Right atrium auricular region (tissue), 2 donors: ENCODE measurements at places on chromosomes 1 and 21. TPM values are rescaled to one million over a fixed set of nuclear protein-coding genes. Genes with fewer than 3 reads are reported as not detected.

The TRIM63 gene
- 118 TPM for total RNA-seq

The NUP210L gene
- total RNA-seq, result 0.28 TPM

The LRRC8C gene
- total RNA-seq, result 11.5 TPM

The KNCN gene
- not detected for total RNA-seq

The G0S2 gene
- 299 TPM for total RNA-seq

DNA sequence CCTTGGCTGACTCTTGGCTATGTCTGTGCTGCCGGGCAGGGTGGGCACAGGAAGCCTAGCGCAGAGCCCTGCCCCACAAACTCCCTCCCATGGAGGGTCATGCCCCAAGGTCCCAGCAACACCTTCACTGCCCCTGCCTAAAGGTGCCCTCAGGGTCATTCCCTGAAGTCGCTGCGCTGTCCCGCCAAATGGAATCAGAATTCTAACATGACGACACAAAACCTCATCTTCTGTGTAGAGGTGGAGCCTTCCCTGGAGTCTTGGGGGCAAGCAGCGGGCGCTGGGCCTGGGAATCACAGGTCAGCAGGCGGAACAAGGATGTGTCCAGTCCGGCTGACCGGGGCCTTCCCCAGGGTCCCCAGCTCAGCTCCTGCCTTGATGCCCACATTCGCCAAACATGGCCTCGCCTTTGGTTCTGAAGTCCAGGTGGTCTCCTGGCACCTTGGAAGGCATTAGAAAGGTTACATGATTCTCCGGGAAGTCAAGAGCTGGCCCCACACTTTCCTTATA lies 17.3 kb downstream of the TMEM201 start:
- no peak overlapping the region for H3K4me3 ChIP-seq
- DNase-seq, result no peak
- H3K36me3 ChIP-seq, result peaks cover 42% of the 10 kb centered on the region
- H3K27ac ChIP-seq, result peak overlapping the region; percentile 58
- H3K4me1 ChIP-seq, result peaks cover 7% of the 10 kb centered on the region

- H3K4me1 ChIP-seq, result no peaks in the 10 kb centered on the region
- H3K27ac ChIP-seq, result no peak overlapping the region
- H3K27me3 ChIP-seq, result no peaks in the 10 kb centered on the region
- H3K4me3 ChIP-seq, result no peak overlapping the region
Observed at GRCh38 chr1:77014073-77014788, 147.0 kb downstream of the ST6GALNAC5 start.

DNA sequence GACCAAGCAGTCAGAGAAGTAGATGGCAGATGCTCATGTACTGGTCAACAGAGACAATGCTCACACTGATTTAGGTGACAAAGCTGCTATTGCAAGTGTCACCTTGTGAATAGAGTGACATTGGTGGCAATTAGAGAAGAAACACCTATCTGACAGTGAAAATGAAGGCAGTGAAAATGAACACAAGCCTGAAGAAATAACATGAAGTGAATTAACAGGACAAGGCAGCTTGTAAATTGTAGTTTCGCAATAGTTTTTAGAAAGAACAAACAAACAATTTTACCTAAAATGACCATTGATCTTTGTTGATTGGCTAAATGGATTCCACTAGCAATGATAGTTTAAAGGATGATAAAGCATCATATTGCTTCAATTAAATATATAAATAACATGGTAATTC lies 1389.5 kb downstream of the PLA2G4A start:
- H3K36me3 ChIP-seq, result no peaks in the 10 kb centered on the region
- no peaks in the 10 kb centered on the region for H3K27me3 ChIP-seq
- no peak for DNase-seq
- no peak overlapping the region for H3K27ac ChIP-seq

- no peaks in the 10 kb centered on the region for H3K27me3 ChIP-seq
- no peaks in the 10 kb centered on the region for H3K36me3 ChIP-seq
- H3K27ac ChIP-seq, result no peak overlapping the region
- no peak for DNase-seq
- H3K4me3 ChIP-seq, result no peak overlapping the region
- no peaks in the 10 kb centered on the region for H3K4me1 ChIP-seq
Observed at GRCh38 chr21:18041012-18041411, 203.6 kb upstream of the CHODL start.

DNA sequence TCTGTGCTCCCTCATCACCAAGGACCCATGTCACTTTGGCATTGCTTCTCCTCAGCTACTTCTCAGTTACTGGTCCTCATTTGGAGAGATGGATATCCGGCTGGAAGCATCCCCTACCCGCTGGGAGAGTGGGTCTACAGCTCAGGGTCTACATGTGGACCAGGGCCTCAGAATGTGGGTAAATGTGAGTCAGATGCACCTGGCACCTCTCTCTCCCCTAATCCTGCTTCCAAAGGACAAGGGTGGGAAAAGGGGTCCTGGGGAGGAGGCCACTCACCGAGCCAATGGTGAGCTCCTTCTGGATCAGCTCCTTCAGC lies 908 bp downstream of the S100A6 start:
- no peaks in the 10 kb centered on the region for H3K27me3 ChIP-seq
- H3K4me3 ChIP-seq, result peak overlapping the region; percentile 67
- peaks cover 38% of the 10 kb centered on the region for H3K4me1 ChIP-seq
- H3K27ac ChIP-seq, result peak overlapping the region; percentile 97

GRCh38 chr1:38079019-38079418 lies 32.4 kb upstream of the POU3F1 start:
- H3K4me1 ChIP-seq, result no peaks in the 10 kb centered on the region
- H3K27ac ChIP-seq, result no peak overlapping the region
- no peaks in the 10 kb centered on the region for H3K36me3 ChIP-seq

- no peak overlapping the region for H3K27ac ChIP-seq
- H3K27me3 ChIP-seq, result no peaks in the 10 kb centered on the region
- no peaks in the 10 kb centered on the region for H3K36me3 ChIP-seq
- H3K4me3 ChIP-seq, result no peak overlapping the region
- H3K4me1 ChIP-seq, result peaks cover 30% of the 10 kb centered on the region
Observed at GRCh38 chr1:220705782-220706181, 15.6 kb downstream of the C1orf115 start.
